Breast epithelium (tissue), 4 donors: ENCODE measurements at places on chromosomes 3 and 15.

DNA sequence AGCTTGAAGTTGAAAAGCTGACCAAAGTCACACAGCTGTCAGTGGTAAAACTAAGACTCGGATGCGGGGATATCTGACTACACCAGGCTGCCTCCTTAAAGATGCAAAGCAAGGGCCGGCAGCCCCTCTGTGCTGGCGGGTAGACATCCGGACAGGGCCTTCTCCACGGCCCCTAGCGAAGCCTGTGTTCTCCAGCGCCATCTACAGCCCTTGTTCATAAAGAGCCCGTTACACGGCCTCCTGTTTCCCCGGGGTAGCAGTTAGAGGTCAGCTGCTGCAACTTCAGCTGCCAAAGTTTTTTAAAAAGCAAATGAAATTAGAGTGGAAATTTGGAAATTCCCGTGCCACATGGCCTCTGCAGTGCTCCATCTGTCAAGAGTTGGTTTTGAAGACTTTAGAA lies 383.0 kb downstream of the TBL1XR1 start:
- no peak for DNase-seq

DNA sequence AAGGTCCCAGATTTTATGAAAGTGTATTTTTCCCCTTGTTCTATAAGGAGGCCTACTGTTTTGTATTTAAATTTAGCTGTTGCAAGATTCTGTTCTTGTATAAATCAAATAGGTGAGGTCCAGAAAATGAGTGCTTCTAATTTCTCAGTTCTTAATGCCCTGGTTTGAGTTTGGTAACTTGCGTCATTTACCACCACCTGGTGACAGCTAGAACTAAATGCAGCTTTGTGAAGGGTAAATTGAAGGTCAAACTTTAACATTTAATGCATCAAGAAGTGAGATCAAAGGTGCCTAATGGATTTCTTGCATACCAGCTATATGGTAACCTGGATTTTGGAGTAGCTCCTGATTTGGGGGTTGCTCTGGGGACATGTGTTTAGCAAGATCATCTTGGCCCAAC lies 50.7 kb upstream of the POLR2M start:
- DNase-seq, result no peak

DNA sequence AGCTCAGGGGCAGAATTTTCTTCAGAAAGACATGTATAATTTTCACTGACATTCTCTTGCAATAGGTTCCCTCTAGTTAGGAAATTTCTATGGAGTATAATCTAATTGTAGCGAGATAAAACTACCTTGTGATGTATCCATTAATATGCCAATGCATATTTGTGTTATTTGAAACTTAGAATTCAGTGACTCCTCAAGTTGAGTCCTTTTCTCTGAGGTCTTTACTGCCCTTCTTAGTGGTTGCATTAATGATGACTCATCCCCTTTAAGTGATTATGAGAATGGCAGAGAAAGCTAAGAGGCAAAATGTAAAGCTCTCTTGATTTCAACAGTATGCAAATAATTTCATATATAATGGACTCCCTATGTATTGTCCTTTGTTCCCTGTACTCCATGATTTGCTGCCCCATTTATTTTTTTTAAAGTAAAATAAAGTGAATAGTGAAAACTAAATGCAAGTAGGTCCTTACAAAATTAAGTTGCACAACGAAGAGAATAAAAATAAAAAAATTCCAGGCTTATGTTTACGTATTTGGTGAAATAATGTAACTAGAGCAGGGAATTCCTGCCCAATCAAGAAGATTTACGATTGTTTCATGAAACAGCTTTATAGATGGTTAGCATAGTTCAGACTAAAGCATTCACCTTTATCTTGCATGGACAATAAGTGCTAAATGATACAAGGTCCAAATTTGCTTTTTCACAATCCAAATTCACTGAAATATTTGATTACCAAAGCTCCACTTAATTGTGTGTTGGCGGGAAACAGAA lies 78.1 kb downstream of the ZPLD1 start:
- DNase-seq, result no peak

DNA sequence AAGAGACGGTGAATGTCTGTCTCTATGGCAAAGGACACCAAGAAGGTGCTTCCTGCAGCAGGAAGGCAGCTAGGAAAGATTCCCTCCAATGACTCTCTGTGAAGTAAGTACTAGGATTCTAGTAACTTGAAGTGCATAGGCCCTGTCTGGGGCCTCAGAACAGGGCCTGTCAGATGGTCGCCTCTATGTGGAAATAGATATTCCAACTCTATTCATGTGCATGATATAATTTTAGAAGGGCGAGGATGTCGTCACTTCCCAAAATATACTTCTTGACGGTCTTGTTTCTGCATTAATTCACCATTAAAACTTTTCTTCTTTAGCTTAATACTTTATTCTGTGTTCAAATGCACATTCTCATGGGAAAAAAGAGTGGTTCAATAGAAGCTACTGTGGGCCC lies 167.0 kb downstream of the TLE3 start:
- DNase-seq, result no peak

- no peak for DNase-seq
Observed at GRCh38 chr3:49017229-49017970, 980 bp downstream of the DALRD3 start.

DNA sequence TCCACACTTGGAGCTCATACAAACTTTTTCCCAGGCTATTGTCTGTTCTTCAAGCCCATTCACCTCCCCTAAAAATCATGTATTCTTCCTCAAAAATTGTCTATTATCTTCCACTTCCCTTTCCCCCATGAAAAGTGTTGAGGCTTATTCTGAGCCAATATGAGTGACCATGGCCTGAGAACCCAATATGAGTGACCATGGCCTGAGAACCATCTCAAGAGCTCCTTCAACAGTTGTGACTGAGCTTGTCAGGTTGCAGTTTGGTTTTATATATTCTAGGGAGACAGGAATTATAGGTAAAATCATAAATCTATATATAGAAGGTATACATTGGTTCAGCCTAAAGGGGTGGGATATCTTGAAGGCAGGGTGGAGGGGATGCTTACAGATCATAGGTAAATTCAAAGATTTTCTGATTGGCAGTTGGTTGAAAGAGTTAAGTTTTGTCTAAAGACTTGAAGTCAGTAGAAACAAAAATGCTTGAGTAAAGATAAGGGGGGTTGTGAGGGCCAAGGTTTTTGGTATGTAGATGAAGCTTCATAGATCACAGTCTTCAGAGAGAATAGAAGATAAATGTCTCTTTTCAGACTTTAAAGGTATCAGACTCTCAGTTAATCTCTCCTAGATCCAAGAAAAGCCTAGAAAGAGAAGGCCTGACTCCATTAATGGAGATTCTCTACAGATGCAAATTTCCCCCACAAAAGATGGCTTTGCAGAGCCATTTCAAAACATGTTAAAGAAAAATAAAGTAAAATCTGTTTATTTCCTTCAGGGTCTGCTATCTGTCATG lies 95.8 kb downstream of the TGFBR2 start:
- DNase-seq, result no peak

DNA sequence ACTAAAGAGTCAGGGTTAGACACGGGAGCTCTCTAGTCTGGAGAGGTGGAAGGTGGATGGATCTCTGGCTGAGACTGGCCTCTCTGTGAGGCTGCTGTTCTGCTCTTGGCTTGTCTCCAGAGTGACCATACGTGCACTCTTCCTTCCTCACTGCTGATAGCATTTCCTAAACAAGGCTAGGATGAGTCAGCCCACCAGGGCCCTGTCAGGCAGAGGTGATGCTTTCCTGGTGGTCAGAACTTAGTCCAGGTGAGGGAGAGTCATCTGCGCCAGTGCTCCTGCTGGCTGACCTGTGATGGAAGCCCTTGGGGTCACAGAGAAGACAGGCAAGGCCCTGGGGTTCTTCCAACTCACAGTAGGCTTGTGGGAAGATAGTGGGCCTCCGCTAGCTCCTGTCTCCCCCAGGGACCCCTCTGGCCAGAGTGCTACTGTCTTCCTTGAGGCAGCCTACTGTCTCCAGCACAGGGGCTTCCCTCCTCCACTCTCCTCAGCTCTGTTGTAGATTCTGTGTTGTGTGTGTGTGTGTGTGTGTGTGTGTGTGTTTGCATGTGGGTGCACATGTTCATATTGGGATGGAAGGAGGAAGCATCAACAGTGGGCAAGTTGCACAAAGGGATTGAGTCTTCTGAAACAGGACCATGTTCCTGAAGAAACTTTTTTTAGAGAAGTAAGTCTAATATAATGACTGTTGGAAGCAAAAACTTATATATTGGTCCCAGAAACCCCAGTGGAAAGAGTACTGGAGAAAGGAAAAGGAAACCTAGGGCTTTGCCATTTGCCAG lies 16.5 kb downstream of the ALPK3 start:
- no peak for DNase-seq

GRCh38 chr3:69718866-69719586 lies 20.2 kb upstream of the MITF start:
- no peak for DNase-seq
